Common myeloid progenitor, CD34-positive (primary cell): ENCODE measurements at places on chromosomes 3 and 15.

- H3K4me1 ChIP-seq = no peaks in the 10 kb centered on the region
- no peaks in the 10 kb centered on the region for H3K36me3 ChIP-seq
- no peak overlapping the region for H3K27ac ChIP-seq
- no peaks in the 10 kb centered on the region for H3K27me3 ChIP-seq
- DNase-seq = no peak
These were observed 33.9 kb upstream of the STT3B start for GRCh38 chr3:31498791-31499190.

GRCh38 chr3:149670742-149671492 lies 13.1 kb upstream of the WWTR1 start:
- H3K36me3 ChIP-seq = no peaks in the 10 kb centered on the region
- no peak overlapping the region for H3K27ac ChIP-seq
- no peaks in the 10 kb centered on the region for H3K27me3 ChIP-seq

GRCh38 chr3:51705276-51706020 lies 1.4 kb upstream of the GRM2 start:
- no peak overlapping the region for H3K27ac ChIP-seq
- peaks cover 11% of the 10 kb centered on the region for H3K4me1 ChIP-seq
- H3K4me3 ChIP-seq = no peak overlapping the region
- H3K27me3 ChIP-seq = peaks cover 7% of the 10 kb centered on the region

DNA sequence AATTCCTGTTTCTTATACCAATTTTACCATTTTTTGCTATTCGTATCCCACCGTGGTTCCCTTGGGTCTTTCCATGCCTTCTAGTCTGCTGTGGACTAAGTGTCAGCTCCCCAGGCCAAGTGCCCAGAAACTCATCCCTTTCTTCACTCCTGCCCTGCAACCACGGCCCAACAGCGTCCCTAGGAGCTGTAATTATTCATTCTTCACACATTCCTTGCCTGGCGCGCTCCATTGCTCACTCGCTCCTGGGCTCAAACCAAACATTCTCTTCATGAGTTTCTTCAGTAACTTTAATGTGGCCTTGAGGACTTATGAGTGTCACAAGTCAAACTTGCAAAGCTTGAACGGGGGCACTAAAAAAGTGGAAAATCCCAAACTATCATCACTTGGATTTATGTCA lies 15.7 kb downstream of the GABRB3 start:
- H3K4me1 ChIP-seq = no peaks in the 10 kb centered on the region
- no peaks in the 10 kb centered on the region for H3K27me3 ChIP-seq
- H3K4me3 ChIP-seq = no peak overlapping the region
- no peak overlapping the region for H3K27ac ChIP-seq
- no peaks in the 10 kb centered on the region for H3K36me3 ChIP-seq
- DNase-seq = no peak

DNA sequence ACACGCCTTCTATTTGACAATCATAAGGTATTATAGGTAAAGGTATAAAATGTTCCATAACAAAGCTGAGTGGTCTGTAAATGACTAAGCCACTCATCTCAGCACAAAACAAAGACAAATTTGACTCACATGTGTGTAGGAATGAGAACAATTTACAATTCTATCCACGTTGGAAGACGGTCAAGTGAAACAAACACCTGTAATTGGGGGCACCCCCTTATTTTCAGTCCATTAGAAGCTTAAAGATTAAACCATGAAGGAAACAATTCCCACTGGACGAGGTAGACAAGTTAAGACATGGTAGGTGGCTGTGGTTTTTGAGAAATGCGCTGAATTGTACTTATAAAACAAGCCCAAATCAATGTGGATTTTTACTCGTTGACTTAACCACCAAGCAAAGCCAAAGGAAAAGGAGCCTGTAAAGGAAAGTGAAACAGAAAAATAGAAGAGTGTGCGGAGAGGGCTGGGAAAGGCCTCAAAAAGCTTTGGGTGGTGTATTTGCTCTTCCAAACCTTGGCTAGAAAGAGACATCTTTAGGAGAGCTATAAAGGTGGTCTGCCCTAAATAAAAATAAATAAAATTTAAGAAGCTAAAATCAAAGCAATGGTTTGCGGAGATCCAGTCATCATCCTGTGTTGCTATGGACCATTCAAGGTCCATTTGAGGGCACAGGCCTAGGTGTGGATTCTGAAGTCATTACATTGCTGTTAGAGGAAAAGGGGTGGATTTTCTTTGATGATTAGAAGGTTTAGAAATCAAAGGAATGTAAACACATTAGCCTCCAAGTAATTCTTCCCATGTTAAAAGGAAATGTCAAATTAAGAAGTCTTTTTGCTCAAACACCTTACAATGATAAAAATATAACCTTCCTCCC lies 135.0 kb downstream of the TFG start:
- H3K4me3 ChIP-seq = no peak overlapping the region
- H3K4me1 ChIP-seq = peaks cover 4% of the 10 kb centered on the region
- no peak for DNase-seq
- peaks cover 36% of the 10 kb centered on the region for H3K27me3 ChIP-seq
- no peaks in the 10 kb centered on the region for H3K36me3 ChIP-seq

- no peak overlapping the region for H3K4me3 ChIP-seq
- no peak overlapping the region for H3K27ac ChIP-seq
- peaks cover 19% of the 10 kb centered on the region for H3K4me1 ChIP-seq
These were observed 12.6 kb downstream of the RAB6B start for GRCh38 chr3:133882986-133883586.

DNA sequence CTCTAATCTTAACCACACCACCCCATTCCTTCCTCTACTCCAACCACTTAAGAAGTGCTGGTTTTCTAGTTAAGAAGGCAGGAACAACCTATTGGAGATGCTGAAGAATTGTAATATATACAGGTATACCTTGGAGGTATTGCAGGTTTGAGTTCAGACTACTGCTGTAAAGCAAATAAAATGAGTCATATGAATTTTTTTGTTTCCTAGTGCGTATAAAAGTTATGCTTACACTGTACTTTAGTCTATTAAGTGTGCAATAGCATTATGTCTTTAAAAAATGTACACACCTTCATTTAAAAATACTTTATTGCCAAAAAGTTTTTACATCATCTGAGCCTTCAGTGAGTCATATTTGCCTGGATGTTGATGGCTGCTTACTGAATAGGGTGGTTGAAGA lies 22.5 kb downstream of the TOPAZ1 start:
- H3K4me3 ChIP-seq = no peak overlapping the region
- no peaks in the 10 kb centered on the region for H3K36me3 ChIP-seq
- H3K27ac ChIP-seq = no peak overlapping the region

GRCh38 chr15:23081271-23081670 lies 41.9 kb upstream of the TUBGCP5 start:
- H3K27me3 ChIP-seq = no peaks in the 10 kb centered on the region
- no peak overlapping the region for H3K27ac ChIP-seq
- H3K4me3 ChIP-seq = no peak overlapping the region
- no peak for DNase-seq
- H3K4me1 ChIP-seq = no peaks in the 10 kb centered on the region

DNA sequence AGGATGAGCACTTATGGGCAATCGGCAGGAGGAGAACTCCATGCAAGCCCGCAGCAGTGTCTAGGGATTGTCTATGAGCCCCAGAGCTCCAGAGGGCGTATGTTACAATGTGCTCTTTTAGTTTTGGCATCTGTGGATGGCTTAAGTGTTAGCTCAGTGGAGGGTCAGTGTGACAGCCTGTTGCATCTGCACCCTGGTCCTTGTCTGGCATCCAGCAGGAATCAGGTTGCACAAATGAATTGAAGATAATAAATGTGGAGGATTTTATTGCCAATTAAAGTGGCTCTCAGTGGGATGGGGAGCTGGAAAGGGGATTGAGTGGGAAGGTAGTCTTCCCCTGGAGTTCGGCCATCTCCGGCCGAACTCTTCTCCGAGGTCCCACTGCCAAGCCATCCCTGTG lies 11.8 kb upstream of the PRICKLE2 start:
- peak; percentile 5 for DNase-seq
- no peaks in the 10 kb centered on the region for H3K36me3 ChIP-seq
- H3K4me3 ChIP-seq = no peak overlapping the region
- H3K4me1 ChIP-seq = no peaks in the 10 kb centered on the region

- H3K36me3 ChIP-seq = no peaks in the 10 kb centered on the region
- no peak overlapping the region for H3K27ac ChIP-seq
- no peaks in the 10 kb centered on the region for H3K27me3 ChIP-seq
- peaks cover 74% of the 10 kb centered on the region for H3K4me1 ChIP-seq
- no peak overlapping the region for H3K4me3 ChIP-seq
- DNase-seq = peak; percentile 85
These were observed 27.5 kb downstream of the BHLHE40 start for GRCh38 chr3:5006755-5007202.

DNA sequence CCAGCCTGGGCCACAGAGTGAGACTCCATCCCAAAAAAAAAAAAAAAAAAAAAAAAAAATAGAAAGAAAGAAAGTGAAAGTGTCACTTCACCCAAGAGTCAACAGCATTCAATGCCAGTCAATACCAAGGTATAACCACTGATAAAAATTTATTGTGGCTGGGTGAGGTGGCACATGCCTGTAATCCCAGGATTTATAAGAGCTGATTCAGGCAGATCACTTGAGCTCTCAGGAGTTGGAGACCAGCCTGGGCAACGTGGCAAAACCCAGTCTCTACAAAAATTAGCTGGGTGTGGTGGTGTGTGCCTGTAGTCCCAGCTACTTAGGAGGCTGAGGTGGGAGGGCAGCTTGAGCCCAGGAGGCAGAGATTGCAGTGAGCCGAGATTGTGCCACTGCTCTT lies 46.5 kb upstream of the PIK3CB start:
- no peak overlapping the region for H3K27ac ChIP-seq
- no peaks in the 10 kb centered on the region for H3K27me3 ChIP-seq
- H3K4me1 ChIP-seq = no peaks in the 10 kb centered on the region
- no peak overlapping the region for H3K4me3 ChIP-seq
- no peaks in the 10 kb centered on the region for H3K36me3 ChIP-seq
- DNase-seq = no peak

DNA sequence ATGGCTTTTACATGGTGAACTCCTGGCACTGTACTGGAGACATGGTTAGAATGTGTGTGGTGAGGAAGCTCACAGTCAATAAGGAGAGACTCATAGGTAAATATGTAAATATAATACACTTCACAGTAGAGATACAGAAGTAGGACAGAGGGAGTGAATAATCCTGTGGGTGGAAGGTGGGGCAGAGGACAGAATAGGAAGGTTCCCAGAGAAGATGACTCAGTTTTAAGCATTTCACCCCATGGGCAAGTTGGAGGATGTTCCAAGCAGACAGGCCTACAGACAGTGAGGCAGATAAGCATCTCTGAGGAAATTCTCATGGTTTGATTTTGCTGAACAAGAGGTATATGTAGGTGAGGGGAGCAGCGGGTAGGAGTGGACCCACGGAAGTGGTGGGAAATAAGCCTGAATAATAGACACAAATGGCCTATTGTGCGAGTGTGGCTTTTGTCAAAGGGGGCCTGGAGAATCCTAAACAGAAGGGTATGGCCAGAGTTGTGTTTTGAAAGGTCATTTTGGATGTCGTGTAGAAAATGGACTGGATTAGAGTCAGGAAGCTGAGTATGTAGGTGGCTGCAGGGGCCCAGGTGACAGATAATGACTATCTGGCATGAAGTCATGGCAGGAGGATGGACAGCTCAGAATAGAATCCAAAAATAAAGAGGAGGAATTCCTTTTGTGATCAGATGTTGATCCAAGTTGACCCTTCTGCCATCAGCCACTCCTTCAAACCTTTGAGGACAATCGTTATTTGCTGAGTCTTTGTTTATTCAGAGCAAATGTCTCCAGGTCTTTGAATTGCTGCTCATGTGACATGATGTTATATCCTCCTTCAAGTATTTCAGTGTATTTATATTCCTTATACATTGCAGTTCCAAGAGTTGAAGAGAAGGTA lies 97.3 kb upstream of the THRB start:
- H3K27ac ChIP-seq = no peak overlapping the region
- H3K36me3 ChIP-seq = no peaks in the 10 kb centered on the region
- no peak overlapping the region for H3K4me3 ChIP-seq
- no peaks in the 10 kb centered on the region for H3K27me3 ChIP-seq

GRCh38 chr3:183044547-183045229 lies 54.6 kb downstream of the MCCC1 start:
- no peaks in the 10 kb centered on the region for H3K4me1 ChIP-seq
- DNase-seq = no peak
- no peak overlapping the region for H3K27ac ChIP-seq
- H3K36me3 ChIP-seq = peaks cover 18% of the 10 kb centered on the region
- H3K4me3 ChIP-seq = no peak overlapping the region

DNA sequence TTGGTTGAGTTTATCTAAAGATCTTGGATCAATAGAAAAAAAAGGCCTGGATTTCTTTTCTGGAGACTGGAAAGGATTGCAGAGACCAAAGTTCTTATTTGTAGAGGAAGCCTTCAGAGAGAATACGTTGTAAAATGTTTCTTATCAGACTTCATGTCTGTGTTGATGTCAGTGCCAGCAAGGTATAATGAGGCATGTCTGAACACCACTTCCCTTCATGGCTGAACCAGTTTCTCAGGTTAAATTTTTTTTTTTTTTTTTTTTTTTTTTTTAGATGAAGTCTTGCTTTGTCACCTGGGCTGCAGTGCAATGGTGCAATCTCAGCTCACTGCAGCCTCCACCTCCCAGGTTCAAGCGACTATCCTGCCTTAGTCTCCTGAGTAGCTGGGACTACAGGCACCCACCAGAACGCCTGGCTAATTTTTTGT lies 17.8 kb upstream of the ZNF774 start:
- H3K36me3 ChIP-seq = no peaks in the 10 kb centered on the region
- H3K27ac ChIP-seq = no peak overlapping the region
- H3K4me3 ChIP-seq = no peak overlapping the region

DNA sequence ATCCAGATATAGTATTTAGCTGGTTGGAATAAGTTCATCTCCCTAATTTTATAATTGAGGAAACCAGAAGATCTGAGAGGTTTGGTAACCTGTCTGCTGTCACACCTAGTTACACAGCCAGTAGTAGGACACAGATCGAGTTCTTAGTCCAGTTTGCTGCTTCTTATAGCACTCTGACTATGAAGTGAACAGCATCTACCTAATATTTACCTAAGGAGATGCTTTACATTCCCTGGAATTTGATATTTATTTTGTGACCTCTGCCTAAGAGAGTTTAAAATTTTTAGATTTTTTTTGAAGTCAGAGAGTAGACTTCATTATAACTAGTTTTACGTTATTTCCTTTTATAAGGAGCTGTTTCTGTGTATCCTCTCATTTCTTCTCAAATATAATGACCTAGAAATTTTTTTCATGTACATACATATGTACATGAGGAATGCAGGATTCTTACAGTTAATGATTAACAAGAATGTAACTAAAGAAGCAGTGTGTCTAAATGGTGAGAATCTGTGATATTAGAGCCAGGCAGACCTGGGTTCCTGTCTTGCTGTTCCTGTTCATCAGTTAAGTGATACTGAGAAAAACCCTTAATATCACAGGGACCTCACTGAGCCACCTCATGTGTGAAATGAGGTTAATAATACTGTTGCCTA lies 4.3 kb downstream of the ARHGEF26 start:
- no peaks in the 10 kb centered on the region for H3K36me3 ChIP-seq
- no peak overlapping the region for H3K4me3 ChIP-seq
- peaks cover 24% of the 10 kb centered on the region for H3K4me1 ChIP-seq
- DNase-seq = no peak
